ENCODE measurements at places on chromosomes 16 and 17. TPM values are rescaled to one million over a fixed set of nuclear protein-coding genes. Genes with fewer than 3 reads are reported as not detected.

TUBB3 gene
- 0.96 TPM for total RNA-seq

KRT25 gene
- total RNA-seq = not detected

HAPSTR1 gene
- total RNA-seq = 124 TPM

KRT28 gene
- not detected for total RNA-seq

GRCh38 chr16:30927789-30928378 is 4.5 kb downstream of the FBXL19 start:
- no peak for DNase-seq
